ENCODE measurements at places on chromosomes 13 and 19. TPM values are rescaled to one million over a fixed set of nuclear protein-coding genes. Genes with fewer than 3 reads are reported as not detected.

Gene SMG9
- 16.1 TPM for total RNA-seq

Gene PDX1
- 1.3 TPM for total RNA-seq

Gene CEBPA
- 160 TPM for total RNA-seq

Gene LILRB1
- not detected for total RNA-seq

Gene CYP4F2
- total RNA-seq: not detected

DNA sequence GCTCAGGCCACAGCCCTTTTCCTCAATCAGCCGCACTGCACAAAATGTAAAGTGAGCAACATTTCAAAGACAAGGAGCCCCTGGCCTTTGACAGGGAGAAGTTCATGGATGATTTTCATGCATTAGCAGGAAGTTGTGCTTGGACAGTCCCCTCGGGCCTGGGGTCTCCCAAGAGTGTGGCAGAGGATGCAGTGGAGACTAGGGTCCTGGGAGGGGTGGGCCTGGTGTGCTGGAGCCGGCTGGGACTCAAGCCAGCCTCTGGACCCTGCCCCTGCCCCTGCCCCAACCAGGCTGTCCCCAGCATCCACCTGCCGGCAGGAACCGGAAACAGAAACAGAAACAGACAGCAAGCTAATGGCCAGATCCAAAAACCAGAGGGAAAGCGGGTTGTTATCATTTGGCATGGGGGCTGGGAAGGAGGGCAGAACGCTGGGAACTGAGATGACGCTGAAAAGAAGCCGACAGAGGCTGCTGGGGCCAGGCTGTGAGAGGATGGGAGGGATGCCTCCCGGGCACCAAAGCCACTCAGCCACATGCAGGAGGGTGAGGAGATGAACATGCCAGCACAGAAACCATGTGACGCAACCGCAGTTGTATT, 2.3 kb downstream of the GAS6 start:
- H3K27ac ChIP-seq: peak overlapping the region; percentile 83
- H3K27me3 ChIP-seq: no peaks in the 10 kb centered on the region
- peaks cover 37% of the 10 kb centered on the region for H3K4me1 ChIP-seq
- no peak overlapping the region for H3K4me3 ChIP-seq
- DNase-seq: no peak

GRCh38 chr13:89687066-89687465, 1660.4 kb upstream of the MIR17HG start:
- H3K36me3 ChIP-seq: no peaks in the 10 kb centered on the region
- H3K27ac ChIP-seq: no peak overlapping the region
- H3K4me1 ChIP-seq: no peaks in the 10 kb centered on the region

- DNase-seq: peak; percentile 49
- no peak overlapping the region for H3K4me3 ChIP-seq
- H3K27ac ChIP-seq: peak overlapping the region; percentile 45
- H3K36me3 ChIP-seq: no peaks in the 10 kb centered on the region
- no peaks in the 10 kb centered on the region for H3K27me3 ChIP-seq
These were observed 20.9 kb downstream of the VSTM2B start for GRCh38 chr19:29546583-29547190.

- no peaks in the 10 kb centered on the region for H3K27me3 ChIP-seq
- no peak overlapping the region for H3K4me3 ChIP-seq
- peaks cover 11% of the 10 kb centered on the region for H3K4me1 ChIP-seq
- DNase-seq: no peak
These were observed 6.2 kb downstream of the RPS19 start for GRCh38 chr19:41866284-41866683.

DNA sequence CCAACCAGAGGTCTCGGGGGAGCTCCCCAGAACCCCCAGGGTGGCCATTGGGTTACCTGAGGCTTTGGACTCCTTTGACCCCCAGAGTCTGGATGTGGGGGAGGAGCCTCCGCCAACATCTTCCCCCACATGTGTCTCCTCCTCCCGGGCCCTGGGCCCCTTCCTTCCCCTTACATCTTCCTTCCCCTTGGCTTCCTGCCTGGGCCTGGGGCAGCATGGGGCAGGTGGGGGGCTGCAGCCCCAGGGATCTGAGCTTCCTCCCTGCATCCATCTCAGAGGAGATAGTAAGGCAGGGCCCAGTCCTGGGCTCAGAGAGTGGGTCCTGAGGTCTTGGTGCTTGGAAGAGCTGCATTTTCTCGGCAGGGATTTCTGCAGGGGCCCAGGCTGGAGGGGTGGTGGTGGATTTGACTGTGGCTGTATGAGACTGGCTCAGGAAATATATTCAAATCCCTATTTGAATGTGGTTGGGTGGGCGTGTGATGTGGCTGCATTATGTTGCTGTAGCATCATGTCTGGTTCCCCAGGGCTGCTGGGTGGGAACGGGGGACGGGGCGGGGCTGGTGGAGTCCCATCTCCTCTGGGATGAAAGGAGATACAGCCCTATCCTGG, 919 bp downstream of the VAV1 start:
- H3K4me3 ChIP-seq: no peak overlapping the region
- H3K27ac ChIP-seq: no peak overlapping the region
- H3K4me1 ChIP-seq: no peaks in the 10 kb centered on the region
- no peak for DNase-seq

DNA sequence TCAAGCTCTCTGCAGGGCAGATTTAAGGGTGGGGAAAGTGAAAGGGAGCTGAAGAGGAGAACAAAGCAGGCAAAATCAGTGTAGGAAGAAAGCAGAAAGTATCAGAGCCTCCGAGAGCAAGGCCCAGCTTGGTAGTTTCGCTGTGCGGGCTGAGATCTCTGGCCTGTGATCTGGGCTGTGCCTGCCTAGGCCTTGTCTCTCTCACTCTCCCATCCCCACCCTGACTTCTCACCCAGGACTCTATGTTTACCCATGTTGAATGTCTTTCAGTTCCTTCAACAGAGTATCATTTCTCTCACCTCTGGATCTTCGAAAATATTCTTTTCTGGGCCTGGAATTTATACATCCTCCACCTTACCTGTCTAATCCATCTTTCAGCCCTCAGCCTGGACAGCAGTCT, 391.3 kb downstream of the FOXO1 start:
- H3K27ac ChIP-seq: no peak overlapping the region
- no peaks in the 10 kb centered on the region for H3K36me3 ChIP-seq
- DNase-seq: no peak
- no peak overlapping the region for H3K4me3 ChIP-seq
- no peaks in the 10 kb centered on the region for H3K27me3 ChIP-seq

- peak overlapping the region; percentile 39 for H3K27ac ChIP-seq
- no peaks in the 10 kb centered on the region for H3K36me3 ChIP-seq
- DNase-seq: no peak
- peaks cover 24% of the 10 kb centered on the region for H3K4me1 ChIP-seq
These were observed 73.3 kb downstream of the TNFRSF19 start for GRCh38 chr13:23643338-23644125.

DNA sequence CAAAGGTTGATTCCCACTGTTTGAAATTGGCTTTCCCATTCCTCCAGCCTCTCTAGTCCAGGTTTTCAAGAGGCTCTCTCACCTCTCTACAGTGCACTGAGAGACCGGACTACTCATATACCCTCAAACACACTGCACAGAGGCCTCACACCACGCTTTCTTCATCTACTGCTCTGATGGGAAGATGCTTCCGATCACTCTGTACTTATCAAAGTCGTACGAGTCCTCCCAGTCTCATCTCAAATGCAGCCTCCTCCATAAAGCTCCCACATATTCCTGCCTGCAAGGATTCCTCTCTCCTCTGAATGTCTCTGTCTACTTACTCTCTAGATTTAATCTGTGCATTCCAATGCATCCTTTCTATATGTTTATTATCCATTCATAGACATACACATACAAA, 164.4 kb downstream of the EFNB2 start:
- H3K4me3 ChIP-seq: no peak overlapping the region
- DNase-seq: no peak
- no peak overlapping the region for H3K27ac ChIP-seq
- peaks cover 9% of the 10 kb centered on the region for H3K4me1 ChIP-seq

DNA sequence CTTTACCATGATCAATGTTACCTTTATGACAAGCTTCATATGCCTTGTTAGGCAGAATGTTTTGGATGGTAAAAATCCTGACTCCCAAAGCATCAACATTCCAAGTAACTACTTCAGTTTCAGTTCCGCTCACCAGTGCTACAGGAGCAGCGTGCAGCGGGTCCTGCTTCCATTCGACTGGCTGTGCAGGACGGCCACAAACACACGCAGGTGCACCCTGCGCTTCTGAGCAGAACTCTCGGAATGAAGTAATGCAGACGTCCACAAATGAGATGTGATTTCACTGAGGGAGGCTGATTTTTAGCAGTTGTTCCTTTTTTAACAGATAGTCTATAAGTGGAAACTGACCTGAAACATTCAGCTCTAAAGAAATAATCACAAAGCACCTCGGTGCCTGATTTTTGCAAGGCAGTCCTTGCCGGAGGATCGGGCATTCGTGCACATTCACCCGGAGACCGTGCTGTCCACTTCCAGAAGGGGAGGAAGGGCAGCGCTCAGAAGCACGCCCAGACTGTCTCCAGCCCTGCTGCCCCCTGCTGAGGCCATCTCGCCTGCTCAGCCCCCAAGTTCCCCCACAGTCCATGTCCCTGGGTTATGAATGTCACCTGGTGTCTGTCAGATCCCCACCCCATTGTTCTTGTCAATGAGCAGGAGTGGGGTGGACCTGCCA, 85.8 kb downstream of the RAB20 start:
- H3K27me3 ChIP-seq: no peaks in the 10 kb centered on the region
- no peak overlapping the region for H3K4me3 ChIP-seq
- H3K4me1 ChIP-seq: no peaks in the 10 kb centered on the region
- H3K27ac ChIP-seq: no peak overlapping the region

DNA sequence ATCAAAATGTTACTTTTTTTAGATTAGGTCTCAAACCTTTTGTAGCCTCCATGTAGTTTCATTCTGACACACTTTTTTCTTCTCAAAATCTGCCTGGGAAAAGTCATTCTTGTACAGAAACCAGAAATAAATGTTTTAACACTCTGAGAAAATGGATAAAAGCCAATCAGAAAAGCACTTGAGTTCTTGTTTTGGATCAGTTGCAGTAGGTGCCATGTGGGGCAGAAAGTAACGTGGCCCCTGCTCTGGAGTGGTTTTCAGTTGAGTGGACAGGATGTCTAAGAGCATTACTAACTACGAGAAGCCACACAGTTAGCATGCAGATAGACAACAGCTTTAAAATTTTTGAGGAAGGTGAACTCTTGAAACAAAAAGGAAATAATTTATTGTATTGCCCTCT, 19.1 kb downstream of the GPR183 start:
- H3K27me3 ChIP-seq: no peaks in the 10 kb centered on the region
- H3K36me3 ChIP-seq: no peaks in the 10 kb centered on the region
- H3K4me1 ChIP-seq: peaks cover 14% of the 10 kb centered on the region
- DNase-seq: no peak
- no peak overlapping the region for H3K4me3 ChIP-seq

GRCh38 chr13:95749545-95749944, 72.6 kb downstream of the DNAJC3 start:
- no peak overlapping the region for H3K4me3 ChIP-seq
- no peaks in the 10 kb centered on the region for H3K4me1 ChIP-seq
- H3K27me3 ChIP-seq: no peaks in the 10 kb centered on the region
- DNase-seq: no peak
- H3K36me3 ChIP-seq: no peaks in the 10 kb centered on the region

DNA sequence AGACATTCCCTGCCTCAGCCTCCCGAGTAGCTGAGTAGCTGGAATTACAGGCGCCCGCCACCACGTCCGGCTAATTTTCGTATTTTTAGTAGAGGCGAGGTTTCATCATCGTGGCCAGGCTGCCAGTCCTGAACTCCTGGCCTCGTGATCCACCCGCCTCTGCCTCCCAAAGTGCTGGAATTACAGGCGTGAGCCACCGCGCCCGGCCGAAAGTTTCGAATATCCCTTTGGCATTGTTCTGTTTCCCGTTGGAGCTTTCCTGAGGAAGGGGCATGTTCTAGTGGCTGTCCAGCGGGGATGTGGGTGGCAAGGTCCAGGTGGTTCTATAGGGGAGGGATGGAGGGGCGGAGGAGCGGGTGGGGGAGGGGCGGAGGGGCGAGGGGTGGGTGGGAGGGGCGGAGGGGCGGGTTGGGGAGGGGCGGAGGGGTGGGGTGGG, 2.1 kb upstream of the BSG start:
- no peak for DNase-seq
- no peaks in the 10 kb centered on the region for H3K27me3 ChIP-seq
- H3K36me3 ChIP-seq: no peaks in the 10 kb centered on the region

DNA sequence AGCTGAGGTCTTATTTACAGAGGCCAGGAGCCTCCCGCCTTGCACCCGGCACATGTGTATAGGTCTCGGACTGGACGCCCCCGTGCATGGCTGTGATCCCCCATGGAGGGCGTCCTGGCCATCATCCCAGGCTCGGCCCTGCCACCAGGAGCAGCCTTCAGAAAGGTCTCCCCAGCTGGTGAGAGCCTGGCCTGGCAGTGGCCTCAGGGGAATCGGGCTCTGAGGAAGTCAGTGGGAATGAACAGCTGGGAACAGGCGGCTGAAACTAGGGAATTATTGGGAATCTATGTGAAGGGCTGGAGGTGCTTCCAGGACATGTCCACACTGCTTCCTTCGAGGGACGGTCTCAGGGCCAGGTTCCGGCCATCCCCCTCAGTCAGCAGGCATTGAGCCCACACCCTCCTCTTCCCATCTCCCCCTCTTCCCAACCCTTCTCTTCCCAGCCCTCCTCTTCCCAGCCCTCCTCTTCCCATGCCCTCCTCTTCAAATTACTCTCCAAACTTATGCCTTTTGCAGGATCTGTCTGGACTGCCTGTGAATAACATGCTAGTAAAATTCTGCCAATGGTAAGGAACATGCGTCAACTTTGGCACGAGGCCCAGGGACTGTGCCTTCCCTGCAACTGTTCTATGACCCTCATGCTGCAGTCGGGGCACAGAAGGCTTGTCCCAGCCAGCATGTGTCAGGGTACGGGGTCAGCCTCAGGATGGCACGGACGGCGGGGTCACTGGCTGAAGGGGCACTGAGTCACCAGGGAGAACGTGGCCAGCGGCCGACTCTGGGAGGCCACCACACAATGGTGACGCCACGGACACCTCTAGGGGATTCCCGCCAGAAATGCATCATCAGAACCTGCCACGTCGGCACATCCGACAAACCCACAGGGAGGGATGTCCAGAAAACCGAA, 24.2 kb upstream of the C13orf46 start:
- no peaks in the 10 kb centered on the region for H3K36me3 ChIP-seq
- no peak for DNase-seq

GRCh38 chr13:37138169-37138568, 32.7 kb upstream of the CSNK1A1L start:
- H3K4me3 ChIP-seq: no peak overlapping the region
- H3K36me3 ChIP-seq: no peaks in the 10 kb centered on the region
- DNase-seq: no peak
- H3K27ac ChIP-seq: no peak overlapping the region
- H3K27me3 ChIP-seq: no peaks in the 10 kb centered on the region
- H3K4me1 ChIP-seq: peaks cover 15% of the 10 kb centered on the region

- H3K36me3 ChIP-seq: no peaks in the 10 kb centered on the region
- no peaks in the 10 kb centered on the region for H3K4me1 ChIP-seq
- DNase-seq: no peak
These were observed 1.5 kb upstream of the C5AR2 start for GRCh38 chr19:47330466-47330869.

DNA sequence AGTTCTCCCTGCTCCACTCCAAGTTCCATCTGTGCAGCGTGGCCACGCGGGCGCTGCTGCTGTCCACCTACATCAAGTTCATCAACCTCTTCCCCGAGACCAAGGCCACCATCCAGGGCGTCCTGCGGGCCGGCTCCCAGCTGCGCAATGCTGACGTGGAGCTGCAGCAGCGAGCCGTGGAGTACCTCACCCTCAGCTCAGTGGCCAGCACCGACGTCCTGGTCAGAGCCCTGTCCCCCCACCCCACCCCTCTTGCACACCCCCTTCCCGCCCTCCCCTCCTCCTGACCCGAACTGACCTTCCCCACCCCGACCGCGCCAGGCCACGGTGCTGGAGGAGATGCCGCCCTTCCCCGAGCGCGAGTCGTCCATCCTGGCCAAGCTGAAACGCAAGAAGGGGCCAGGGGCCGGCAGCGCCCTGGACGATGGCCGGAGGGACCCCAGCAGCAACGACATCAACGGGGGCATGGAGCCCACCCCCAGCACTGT, 11.6 kb downstream of the FUZ start:
- H3K36me3 ChIP-seq: no peaks in the 10 kb centered on the region
- H3K27me3 ChIP-seq: no peaks in the 10 kb centered on the region
- no peak overlapping the region for H3K27ac ChIP-seq
- H3K4me1 ChIP-seq: no peaks in the 10 kb centered on the region
- no peak overlapping the region for H3K4me3 ChIP-seq
